ENCODE measurements at places on chromosomes 2 and 18.

GRCh38 chr2:172103471-172104272 lies 972 bp upstream of the DLX2 start:
- peak; percentile 30 for DNase-seq

DNA sequence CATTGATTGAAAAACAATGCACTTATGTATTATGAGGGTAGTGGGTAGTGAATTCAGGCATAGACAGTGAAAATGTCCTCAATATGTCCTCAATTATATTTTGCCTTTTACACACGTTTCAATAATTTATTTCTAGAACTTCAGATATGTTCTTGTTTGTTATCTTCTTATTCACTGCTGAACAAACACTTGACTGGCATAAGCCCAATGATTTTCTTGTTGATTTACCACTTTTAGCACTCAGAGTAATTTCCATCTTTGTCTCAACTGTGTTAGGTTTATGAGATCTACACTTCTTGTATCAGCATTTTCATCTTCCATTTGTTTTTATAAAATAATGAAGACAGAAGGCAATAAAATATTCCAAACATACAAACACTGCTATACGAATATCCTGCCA lies 61.8 kb upstream of the DCC start:
- no peak for DNase-seq

DNA sequence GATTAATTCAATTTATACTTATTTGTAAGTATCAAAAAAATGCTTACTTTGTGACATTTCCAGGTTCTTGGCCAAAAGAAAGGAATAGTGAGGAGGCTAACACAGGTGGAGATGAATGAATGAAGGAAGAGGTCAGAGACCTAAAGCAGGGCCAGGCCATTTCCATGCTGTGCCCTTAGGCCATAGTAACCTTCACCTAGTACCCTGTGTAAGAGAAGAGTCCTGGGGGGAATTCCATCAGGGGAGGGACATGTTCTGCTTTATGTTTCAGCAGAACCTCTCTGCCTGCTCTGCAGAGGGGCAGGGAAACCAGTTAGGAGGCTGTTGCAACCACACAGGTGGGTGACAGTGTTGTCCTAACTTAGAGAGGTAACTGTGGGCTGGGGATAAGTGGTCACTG lies 204.2 kb upstream of the CDH20 start:
- DNase-seq = no peak

DNA sequence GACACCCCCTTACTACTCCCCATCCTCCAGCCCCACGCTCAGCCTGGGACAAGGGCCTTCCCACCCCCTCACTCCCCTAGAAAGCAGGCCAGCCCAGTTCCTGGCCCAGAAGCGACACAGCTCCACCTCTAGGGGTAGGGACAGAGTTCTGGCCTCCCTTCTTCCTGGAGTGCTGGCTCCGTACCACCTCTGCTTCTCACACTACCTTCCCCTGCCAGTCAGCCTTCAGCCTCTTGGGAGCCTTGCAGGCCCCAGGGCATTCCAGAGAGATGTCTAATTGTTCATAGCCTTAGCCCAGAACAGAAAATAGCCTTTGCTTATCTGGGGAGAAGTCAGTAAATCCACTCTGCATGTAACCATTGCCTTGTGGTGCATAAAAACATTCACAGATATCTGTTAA lies 13.1 kb upstream of the CATIP start:
- no peak for DNase-seq

- DNase-seq = peak; percentile 42
Observed at GRCh38 chr2:29314816-29315571, 199.8 kb downstream of the CLIP4 start.

DNA sequence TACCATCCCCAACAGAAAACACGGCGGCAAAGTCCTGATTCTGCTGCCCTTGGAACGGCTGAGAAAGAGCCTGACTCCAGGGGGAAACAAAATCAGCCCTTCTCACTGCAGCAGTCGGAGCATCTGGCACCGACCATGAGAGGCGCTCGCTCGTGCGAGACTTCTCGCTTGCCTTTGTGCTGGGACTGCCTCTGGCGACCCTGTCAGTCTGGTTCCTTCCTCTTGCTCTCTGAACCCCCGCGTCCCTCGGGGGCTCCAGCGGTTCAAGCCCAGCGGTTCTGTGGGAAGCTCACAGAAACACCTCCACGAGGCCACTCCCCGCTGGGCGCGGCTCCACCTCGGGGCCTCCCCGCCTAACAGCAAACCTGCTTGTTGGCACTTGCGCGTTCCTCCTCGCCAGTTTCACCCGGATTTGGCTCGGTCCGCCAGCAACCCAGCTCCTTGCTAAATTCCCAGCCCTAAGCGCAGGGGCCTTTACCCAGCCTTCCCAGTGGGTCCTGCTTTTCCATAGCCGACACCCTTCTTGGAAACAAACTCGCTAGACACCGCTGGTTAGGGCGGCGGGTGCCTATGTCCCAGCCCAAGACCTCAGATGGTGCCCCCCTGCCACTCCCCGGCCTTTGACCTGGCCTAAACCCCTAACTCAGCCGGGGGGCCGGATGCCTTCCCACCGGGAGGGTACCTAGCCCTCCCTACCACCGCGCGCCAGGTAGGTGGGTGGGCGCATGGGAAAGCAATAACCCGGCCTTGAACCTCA lies 2.2 kb downstream of the RND3 start:
- no peak for DNase-seq

GRCh38 chr2:156333274-156333950 lies 891 bp upstream of the NR4A2 start:
- DNase-seq = no peak

- no peak for DNase-seq
Observed at GRCh38 chr2:215911301-215912085, 101.9 kb downstream of the MREG start.

- DNase-seq = no peak
Observed at GRCh38 chr18:46630160-46630559, 26.9 kb downstream of the LOXHD1 start.

DNA sequence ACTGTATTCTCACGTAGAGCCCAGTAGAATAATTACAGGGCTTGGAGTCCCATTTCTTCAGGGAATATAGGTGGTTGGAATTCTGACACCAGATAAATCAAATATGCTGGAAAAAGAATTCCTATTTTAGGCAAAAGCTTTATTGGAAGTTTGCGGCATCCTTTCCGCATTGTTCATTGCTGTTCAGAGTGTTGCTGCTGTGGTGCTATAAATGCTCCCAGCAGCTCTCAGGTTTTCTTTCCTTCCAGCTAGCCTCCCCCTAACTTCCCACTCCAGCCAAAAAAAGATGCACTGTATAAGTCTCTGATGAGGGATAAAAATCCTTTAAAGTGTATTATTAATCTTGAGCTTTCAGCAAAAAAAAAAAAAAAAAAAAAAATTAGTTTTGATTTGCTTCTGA lies 25.5 kb upstream of the POLR1B start:
- DNase-seq = no peak
